ENCODE measurements at places on chromosomes 13 and 19.

GRCh38 chr13:111483621-111483987 is 163.2 kb downstream of the TEX29 start:
- DNase-seq: no peak

- no peak for DNase-seq
These were observed 34.7 kb downstream of the BRD4 start for GRCh38 chr19:15297416-15298224.

DNA sequence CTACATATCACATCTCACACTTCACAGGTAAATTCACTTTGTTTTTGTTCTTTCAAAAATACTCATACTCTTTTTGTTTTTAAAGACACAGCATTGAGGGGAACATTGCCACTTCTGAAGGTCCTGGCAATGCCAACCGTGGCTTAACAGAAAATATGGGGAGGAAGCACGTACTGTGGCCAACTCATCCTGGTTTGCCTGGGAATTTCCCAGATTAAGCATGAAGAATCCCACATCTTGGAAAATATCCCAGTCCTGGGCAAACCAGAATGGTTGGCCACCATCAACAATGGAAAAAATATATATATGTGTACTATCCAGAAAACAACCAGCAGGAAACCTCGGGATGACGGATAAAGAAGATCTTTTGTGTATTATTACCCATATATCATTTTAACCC is 1032.2 kb upstream of the SLC10A2 start:
- DNase-seq: no peak

GRCh38 chr13:96730676-96731075 is 263.6 kb downstream of the OXGR1 start:
- no peak for DNase-seq

GRCh38 chr13:51778392-51778791 is 25.6 kb downstream of the DHRS12 start:
- no peak for DNase-seq

Measured in caudate nucleus (tissue), 63 donors.